ENCODE measurements at places on chromosomes 7 and 10. TPM values are rescaled to one million over a fixed set of nuclear protein-coding genes. Genes with fewer than 3 reads are reported as not detected.
A peak's percentile ranks its signal among the peaks of the same experiment; 100 is the strongest.

The GOLGA7B gene
- total RNA-seq = 7.6 TPM

The SCART1 gene
- 1.8 TPM for total RNA-seq

The HOXA7 gene
- 13.6 TPM for total RNA-seq

The THSD7A gene
- 1.6 TPM for total RNA-seq

- peak; percentile 91 for DNase-seq
Observed at GRCh38 chr10:73998929-73999691, 1.2 kb downstream of the VCL start.

- no peak for DNase-seq
Observed at GRCh38 chr7:132618956-132619305, 42.7 kb upstream of the PLXNA4 start.

The UTF1 gene
- total RNA-seq = not detected

GRCh38 chr10:11207560-11207844, 189.8 kb downstream of the CELF2 start:
- no peak for DNase-seq

- DNase-seq = no peak
Observed at GRCh38 chr7:156046031-156046560, 233.8 kb upstream of the SHH start.

DNA sequence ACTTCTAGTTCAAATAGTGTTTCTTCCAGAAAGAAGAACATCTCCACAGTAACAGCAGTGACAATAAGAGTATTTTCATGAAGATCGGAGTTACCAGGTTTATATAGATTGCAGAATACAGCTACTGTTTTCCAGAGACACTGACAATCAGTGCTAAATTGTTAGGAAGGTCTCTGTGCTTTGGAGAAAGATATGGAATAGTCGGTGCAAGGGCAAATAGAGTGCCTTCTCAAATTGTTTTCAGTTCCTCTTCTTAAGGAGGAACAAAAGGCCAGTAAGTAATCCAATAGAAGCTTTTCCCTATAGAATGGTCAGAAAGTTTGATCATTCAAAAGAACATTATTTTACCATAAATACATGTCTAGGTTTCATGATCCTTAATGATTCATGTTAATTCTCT, 2.6 kb upstream of the KIAA1217 start:
- no peak for DNase-seq

DNA sequence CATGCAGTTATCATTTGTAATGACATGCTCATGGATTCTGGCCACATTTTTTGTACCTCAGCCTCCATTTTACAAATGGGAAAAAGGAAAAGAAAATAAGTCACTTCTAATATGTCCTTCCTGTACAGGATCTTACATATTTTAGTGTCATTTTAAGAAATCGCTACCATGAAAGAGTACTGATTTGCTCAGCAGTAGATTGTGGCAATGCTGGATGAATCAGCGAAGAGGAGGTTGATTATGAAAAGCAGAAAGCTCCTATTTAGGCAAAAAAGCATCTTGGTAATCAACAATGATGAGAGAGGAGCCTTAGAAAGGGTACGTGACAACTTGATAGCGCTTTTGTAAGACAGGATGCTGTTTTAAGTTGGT, 522.9 kb downstream of the PARD3 start:
- no peak for DNase-seq

DNA sequence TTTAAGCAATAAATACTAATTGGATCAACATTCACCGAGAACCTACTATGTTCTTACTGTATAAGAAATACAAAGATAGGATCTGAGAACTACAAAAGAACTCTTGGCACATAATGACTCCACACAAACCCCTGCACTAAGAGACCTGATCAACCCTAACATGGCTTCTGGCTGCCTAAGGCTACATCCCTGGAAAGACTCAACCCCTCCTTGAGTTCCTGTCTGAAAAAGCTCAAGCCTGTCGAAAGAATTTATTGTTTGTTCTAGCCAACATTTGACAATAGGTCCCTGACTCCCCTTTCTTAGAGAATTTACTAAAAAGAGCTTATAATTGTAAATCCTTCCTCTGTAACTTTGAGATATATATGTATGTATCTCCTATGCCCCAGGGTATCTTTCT, 125.3 kb upstream of the SGCE start:
- no peak for DNase-seq

Data from lower leg skin (tissue), 4 donors.